ENCODE measurements at places on chromosomes 16 and 17. TPM values are rescaled to one million over a fixed set of nuclear protein-coding genes. Genes with fewer than 3 reads are reported as not detected.

The MT1G gene
- not detected for total RNA-seq

DNA sequence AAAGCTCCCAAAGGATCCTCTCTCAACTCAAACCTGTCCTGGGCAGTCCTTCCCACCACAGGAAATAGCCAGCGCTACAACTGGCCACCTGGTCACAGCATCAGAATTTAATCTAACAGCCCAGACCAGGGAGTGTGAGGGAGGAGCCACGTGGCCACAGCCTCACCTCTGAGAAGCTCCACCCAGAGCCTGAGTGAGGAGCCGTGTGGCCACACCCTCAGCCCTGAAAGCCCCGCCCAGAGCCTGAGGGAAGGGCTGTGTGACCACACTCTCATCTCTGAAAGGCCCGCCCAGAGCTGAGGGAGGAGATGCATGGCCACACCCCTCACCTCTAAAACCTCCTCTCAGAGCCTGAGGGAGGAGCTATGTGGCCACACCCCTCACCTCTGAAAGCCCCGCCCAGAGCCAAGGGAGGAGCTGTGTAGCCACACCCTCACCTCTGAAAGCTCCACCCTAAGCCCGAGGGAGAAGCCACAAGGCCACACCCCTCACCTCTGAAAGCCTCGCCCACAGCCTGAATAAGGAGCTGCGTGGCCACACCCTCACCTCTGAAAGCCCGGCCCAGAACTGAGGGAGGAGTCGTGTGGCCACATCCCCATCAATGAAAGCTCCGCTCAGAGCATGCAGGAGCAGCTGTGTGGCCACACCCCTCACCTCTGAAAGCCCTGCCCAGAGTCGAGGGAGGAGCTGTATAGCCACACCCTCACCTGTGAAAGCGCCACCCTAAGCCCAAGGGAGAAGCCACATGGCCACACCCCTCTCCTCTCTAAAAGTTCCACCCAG, 28.6 kb downstream of the SLC38A8 start:
- DNase-seq: peak; percentile 75
- peaks cover 8% of the 10 kb centered on the region for H3K4me1 ChIP-seq
- H3K36me3 ChIP-seq: no peaks in the 10 kb centered on the region

The SLFN13 gene
- 9.5 TPM for total RNA-seq

DNA sequence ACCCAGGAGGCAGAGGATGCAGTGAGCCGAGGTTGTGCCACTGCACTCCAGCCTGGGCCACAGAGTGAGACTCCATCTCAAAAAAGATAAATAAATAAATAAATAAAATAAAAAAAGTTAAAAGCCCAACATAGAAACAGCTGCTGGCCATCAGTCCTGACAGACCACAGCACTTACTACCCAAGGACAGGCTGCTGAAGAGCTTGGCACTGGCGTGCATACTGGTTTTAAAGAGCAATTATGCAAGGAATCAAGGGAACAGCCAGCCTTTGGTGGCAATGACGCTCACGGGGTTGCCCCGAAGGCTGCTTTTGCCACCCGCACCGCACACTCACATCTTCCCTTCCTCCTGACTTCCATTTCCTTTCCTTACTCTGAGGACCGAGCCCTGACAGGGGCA, 4.2 kb downstream of the PLD6 start:
- H3K36me3 ChIP-seq: peaks cover 24% of the 10 kb centered on the region
- no peaks in the 10 kb centered on the region for H3K27me3 ChIP-seq
- H3K4me3 ChIP-seq: no peak overlapping the region

The INCA1 gene
- total RNA-seq: 0.19 TPM

The SLC47A1 gene
- not detected for total RNA-seq

- H3K4me1 ChIP-seq: no peaks in the 10 kb centered on the region
- peaks cover 13% of the 10 kb centered on the region for H3K36me3 ChIP-seq
- no peak overlapping the region for H3K27ac ChIP-seq
- no peak overlapping the region for H3K4me3 ChIP-seq
Measured at GRCh38 chr17:49637739-49638138, 40.2 kb downstream of the SPOP start.

DNA sequence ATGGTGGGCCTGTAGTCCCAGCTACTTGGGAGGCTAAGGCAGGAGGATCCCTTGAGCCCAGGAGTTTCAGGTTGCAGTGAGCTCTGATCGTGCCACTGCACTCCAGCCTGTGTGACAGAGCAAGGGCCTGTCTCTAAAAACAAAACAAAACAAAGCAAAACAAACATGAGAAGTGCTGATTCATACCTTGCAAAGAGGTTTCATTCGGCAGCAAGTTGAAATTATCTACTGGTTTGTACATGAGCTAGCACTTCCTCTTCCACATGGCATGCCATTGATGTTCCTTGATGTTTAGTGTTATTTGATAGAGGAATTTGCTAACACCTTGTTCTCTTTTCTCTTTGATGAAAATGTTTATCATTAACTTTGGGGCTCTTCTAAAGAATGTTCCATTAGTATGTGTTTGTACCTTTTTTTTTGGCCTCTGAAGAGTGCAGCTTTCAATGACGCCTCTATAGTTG, 50.6 kb downstream of the SPECC1 start:
- no peak overlapping the region for H3K4me3 ChIP-seq
- no peaks in the 10 kb centered on the region for H3K4me1 ChIP-seq
- H3K27ac ChIP-seq: no peak overlapping the region
- DNase-seq: no peak

The SLC7A6 gene
- 187 TPM for total RNA-seq

The SAMD14 gene
- total RNA-seq: 0.33 TPM

DNA sequence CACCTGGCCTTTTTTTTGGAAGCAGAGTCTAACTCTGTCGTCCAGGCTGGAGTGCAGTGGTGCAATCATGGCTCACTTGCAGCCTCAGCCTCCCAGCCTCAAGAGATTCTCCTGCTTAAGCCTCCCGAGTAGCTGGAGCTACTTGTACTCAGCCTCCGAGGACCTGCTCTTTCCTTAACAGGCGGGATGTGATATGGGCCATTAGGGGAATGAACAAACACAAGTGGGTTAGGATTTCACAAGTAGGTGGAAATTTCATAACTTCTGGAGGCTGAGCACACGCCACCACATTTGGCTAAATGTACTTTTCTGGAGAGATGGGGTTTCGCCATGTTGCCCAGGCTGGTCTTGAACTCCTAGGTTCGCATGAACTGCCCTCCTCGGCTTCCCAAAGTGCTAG, 4.1 kb downstream of the PAM16 start:
- peaks cover 13% of the 10 kb centered on the region for H3K36me3 ChIP-seq
- no peak overlapping the region for H3K4me3 ChIP-seq
- DNase-seq: no peak

The RMI2 gene
- total RNA-seq: 1.5 TPM

DNA sequence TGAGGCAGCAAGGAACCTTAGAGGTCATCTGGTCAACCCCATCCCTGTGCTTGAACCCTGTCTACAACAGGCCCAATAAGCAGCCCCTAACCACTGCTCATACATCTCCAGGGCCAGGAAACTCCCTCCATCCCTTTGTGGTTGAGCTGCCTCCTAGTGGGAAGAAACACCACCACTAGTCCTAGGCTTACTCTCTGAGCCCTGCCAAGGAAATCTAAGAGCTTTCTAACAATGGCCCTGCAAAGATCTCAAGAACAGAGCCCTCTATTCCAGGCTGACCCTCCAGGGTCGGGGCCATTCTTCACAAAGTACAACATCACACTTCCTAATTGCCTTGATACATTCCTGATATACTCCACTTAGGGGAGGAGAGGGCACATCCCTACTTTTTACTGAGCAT, 5.8 kb downstream of the ACLY start:
- no peak overlapping the region for H3K27ac ChIP-seq
- H3K36me3 ChIP-seq: peaks cover 72% of the 10 kb centered on the region
- no peak for DNase-seq
- H3K27me3 ChIP-seq: no peaks in the 10 kb centered on the region

- no peak overlapping the region for H3K4me3 ChIP-seq
- no peaks in the 10 kb centered on the region for H3K36me3 ChIP-seq
- no peaks in the 10 kb centered on the region for H3K4me1 ChIP-seq
- no peak overlapping the region for H3K27ac ChIP-seq
Measured at GRCh38 chr17:34974179-34974578, 6.1 kb upstream of the LIG3 start.

DNA sequence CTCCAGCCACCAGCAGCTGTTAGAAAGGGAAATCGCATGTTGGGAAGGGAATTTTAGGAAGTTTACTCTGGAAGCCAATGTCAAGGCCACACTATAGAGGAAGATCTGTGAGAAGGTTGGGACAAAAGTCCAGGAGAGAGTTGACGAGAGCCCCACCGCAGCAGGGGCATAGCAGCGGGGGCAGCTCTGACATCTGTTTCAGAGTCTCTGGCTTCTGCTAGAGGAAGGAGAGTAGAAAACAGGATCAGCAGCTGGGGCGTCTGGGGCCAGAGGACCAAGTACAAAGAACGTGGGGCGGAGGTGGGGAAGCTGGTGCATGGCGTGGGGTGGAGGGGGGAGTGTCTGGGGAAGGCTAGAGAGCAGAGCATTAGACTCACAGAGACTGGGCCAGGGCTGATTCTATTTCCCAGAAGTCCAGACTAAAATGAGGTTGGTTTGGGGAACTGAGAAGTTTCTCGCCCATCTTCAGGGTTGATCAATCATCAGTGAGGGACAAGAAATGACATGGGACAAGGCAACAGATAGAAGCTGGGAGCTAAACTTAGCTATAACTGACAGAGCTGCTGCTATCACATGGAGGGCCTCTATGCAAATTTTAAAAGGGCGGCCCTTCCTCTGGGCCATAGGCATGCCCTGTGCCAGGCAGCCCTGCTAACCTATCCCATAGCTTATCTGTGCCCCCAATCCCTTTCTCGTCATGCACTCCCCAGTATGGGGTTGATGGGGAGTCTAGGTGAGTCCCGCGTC, 1.2 kb downstream of the RABEP2 start:
- peak overlapping the region; percentile 92 for H3K4me3 ChIP-seq
- no peak for DNase-seq
- H3K36me3 ChIP-seq: peaks cover 18% of the 10 kb centered on the region
- H3K4me1 ChIP-seq: peaks cover 14% of the 10 kb centered on the region

The WNK4 gene
- 0.74 TPM for total RNA-seq

The DPEP1 gene
- not detected for total RNA-seq

The ORMDL3 gene
- 105 TPM for total RNA-seq

GRCh38 chr17:52048137-52048898, 110.2 kb downstream of the CA10 start:
- no peaks in the 10 kb centered on the region for H3K36me3 ChIP-seq
- DNase-seq: no peak

DNA sequence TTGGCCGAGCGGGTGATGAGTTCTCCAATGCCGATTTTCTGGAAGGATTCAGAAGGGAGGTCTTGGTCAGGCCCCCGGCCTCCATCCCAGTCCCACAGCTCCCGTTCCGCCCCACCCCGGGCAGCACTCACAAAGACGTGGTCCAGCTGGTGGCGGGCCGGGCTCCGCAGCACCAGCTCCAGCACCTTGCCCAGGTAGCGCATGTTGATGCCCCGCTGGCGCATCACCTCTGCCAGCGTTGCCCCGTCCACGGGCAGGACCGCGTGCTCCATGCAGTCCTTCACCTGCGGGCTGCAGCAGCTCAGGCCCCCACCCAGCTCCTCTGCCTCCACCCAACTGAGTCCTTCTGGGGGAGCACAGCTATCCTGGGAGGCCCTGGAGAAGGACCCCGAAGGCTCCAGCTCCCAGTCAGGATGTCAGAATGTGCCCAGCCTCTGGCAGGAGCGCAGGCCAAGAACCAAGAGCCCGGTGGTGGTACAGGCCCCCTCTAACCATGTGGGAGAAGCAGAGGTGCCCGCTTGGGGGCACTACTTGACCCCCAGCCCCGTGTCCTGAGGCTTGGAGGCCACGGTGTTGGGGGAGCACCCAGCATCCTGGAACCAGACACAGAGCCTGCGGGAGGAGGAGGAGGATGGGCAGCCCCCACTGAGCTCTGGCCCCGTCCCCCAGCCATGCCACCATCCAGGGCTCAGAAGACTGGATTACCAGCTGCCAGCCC, 16.2 kb downstream of the CLUH start:
- H3K36me3 ChIP-seq: peaks cover 60% of the 10 kb centered on the region
- no peaks in the 10 kb centered on the region for H3K27me3 ChIP-seq
- peaks cover 3% of the 10 kb centered on the region for H3K4me1 ChIP-seq
- H3K27ac ChIP-seq: no peak overlapping the region
- H3K4me3 ChIP-seq: no peak overlapping the region

The SYCE1L gene
- total RNA-seq: 18.9 TPM

The RND2 gene
- 0.27 TPM for total RNA-seq

GRCh38 chr17:81537856-81538555, 9.8 kb downstream of the FSCN2 start:
- H3K27me3 ChIP-seq: peaks cover 47% of the 10 kb centered on the region
- no peak overlapping the region for H3K27ac ChIP-seq
- H3K4me3 ChIP-seq: no peak overlapping the region
- DNase-seq: no peak
- peaks cover 21% of the 10 kb centered on the region for H3K36me3 ChIP-seq
- H3K4me1 ChIP-seq: peaks cover 9% of the 10 kb centered on the region

DNA sequence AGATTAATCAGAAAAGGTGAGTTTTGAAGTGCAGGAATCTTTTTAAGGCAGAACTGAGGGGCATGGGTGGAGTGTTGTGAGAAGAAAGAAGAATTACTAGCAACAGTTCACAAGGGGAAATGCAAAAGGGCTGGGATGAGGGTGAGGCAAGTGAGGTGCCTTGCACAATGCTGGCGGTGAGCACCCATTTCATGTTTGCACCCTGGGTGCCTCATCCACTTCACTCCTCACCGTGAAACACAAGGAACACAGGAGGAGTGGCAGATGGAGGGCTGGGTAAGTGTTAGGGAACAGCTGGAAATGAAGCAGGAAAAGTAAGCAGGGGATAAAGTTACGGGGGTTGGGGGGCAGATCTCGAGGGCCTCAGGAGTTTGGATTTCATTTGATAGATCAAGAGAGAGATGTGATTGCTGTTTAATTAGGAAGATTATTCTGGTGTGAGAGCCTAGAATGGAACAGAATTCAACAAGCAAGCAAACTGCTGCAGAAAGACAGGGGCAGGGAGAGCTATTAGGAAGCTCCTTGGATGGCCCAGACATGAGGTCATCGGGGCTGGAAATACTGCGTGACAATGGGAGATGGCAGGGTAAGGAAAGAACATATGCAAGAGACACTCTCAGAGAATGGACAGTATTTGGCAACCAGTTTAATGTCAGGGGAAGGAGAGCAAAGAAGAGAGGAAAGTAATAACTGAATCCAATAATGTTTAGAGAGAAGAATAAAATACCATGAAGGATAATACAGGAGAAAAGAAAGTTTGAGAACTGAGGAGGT, 8.3 kb upstream of the HEATR6 start:
- no peak for DNase-seq
- no peak overlapping the region for H3K27ac ChIP-seq
- H3K4me1 ChIP-seq: no peaks in the 10 kb centered on the region
- H3K4me3 ChIP-seq: no peak overlapping the region
- no peaks in the 10 kb centered on the region for H3K36me3 ChIP-seq

- H3K27me3 ChIP-seq: no peaks in the 10 kb centered on the region
- DNase-seq: no peak
- H3K4me1 ChIP-seq: no peaks in the 10 kb centered on the region
- no peaks in the 10 kb centered on the region for H3K36me3 ChIP-seq
- H3K27ac ChIP-seq: no peak overlapping the region
Measured at GRCh38 chr16:89060207-89060794, 33.4 kb upstream of the ACSF3 start.

- no peak overlapping the region for H3K27ac ChIP-seq
- no peaks in the 10 kb centered on the region for H3K4me1 ChIP-seq
- no peak overlapping the region for H3K4me3 ChIP-seq
- DNase-seq: no peak
- H3K36me3 ChIP-seq: peaks cover 60% of the 10 kb centered on the region
Measured at GRCh38 chr17:39270923-39271322, 45.2 kb upstream of the STAC2 start.

The PTGES3L gene
- not detected for total RNA-seq

GRCh38 chr16:84806256-84806889, 13.4 kb upstream of the CRISPLD2 start:
- H3K4me3 ChIP-seq: no peak overlapping the region
- no peaks in the 10 kb centered on the region for H3K36me3 ChIP-seq
- H3K27ac ChIP-seq: no peak overlapping the region
- peaks cover 16% of the 10 kb centered on the region for H3K4me1 ChIP-seq
- peaks cover 2% of the 10 kb centered on the region for H3K27me3 ChIP-seq
- no peak for DNase-seq

The CCL4 gene
- 1.5 TPM for total RNA-seq
